ENCODE measurements at places on chromosomes 2 and 18.
A peak's percentile ranks its signal among the peaks of the same experiment; 100 is the strongest.

GRCh38 chr2:63424329-63425078 is 163.8 kb downstream of the WDPCP start:
- DNase-seq: peak; percentile 47

DNA sequence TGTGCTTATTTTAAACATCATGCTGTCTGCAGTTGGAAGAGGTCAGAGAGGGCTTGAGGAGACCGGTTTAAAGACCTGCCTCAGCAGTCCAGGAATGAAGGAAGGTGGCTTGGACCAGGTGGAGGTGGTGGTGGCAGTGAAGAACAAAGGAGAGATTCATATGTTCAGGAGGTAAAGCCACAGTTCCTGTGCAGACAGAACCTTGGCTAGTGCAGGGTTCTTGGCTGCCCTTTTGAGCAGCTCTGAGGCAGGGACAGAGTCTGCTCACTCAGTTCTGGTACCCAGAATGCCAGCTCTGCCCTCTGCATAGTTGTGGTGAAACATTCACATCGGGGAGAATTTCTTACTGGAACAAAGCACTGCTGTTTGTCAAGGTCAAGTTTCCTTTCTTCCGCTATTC is 669.7 kb upstream of the HS6ST1 start:
- DNase-seq: no peak

GRCh38 chr2:11621410-11621809 is 48.6 kb downstream of the NTSR2 start:
- no peak for DNase-seq

DNA sequence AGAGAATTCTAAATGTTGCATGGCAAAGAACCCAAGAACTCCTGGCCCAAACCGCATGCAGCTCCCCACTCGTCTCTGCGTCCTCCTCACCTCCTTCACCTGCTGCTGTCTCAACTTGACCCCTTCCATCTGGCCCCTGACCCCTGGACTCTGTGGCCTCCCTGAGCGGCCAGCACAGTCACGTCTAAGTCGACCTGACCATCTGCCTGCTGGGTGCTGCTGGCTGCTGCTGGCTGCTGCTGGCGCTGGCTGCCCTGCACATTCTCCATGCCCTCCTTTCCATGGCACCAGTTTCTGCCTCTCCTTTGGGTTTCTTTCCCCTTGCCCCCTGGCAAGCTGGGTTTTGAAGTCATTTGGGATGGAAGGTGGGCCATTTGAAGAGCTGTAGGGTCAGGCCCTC is 30.1 kb upstream of the ASB1 start:
- DNase-seq: no peak

- no peak for DNase-seq
Measured at GRCh38 chr2:45445037-45445436, 166.0 kb downstream of the SRBD1 start.

GRCh38 chr2:43748333-43748732 is 25.5 kb upstream of the DYNC2LI1 start:
- no peak for DNase-seq

DNA sequence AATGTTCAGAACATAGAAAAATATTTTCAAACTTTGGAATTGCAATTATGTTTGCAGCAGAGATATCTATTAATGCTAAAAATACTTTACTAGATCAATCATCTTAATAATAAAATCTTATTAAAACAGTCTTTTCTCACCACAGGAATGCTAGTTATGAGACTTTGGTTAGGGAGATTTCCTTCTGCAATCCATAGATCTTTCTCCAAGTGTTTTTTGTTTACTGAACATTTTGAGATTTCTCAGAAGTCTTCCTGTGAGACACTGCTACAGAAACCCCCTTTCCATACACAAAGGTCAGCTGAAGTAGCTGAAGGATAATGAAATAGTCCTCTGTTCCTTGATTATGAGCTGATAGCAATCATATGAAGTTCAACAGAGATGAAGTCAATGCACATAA is 59.4 kb upstream of the RAPH1 start:
- no peak for DNase-seq

DNA sequence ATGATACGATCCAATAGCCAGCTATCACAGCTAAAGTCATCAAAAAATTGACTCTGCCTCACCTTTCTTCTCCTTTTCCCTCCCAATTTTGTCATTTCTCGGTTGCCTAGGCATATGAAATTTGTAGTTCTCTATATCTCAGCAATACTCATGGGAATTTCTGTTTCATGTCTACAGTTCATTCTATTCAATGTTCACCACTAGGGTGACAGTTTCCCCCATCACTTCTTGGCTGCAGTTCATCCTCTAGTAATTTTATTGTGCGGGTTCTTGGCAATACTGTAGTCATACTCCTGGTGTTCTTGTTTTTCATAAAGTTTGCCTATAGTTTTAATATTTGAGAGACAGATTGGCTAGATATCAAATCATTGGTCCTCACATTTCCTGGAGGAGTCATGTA is 872.2 kb upstream of the ID2 start:
- no peak for DNase-seq

- DNase-seq: no peak
Measured at GRCh38 chr2:161915121-161915520, 158.9 kb downstream of the DPP4 start.

DNA sequence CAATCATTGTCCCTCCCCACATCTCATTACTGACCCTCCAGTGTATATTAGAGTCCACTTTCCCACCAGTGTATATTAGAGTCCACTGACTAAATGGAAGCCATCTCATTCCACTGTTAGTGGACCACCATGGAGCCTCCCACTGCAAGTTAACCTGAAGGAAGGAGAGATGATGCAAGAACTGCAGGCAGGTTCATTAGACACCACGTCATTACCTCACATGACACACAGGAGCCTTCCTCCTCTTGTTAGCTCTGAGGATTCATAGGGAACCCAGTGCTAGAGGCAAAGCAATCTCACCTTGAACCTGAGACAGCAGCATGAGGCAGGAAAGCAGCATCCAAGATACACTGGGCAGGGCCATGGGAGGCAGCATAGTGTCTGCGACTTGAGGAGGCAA is 523 bp downstream of the REG3A start:
- no peak for DNase-seq

DNA sequence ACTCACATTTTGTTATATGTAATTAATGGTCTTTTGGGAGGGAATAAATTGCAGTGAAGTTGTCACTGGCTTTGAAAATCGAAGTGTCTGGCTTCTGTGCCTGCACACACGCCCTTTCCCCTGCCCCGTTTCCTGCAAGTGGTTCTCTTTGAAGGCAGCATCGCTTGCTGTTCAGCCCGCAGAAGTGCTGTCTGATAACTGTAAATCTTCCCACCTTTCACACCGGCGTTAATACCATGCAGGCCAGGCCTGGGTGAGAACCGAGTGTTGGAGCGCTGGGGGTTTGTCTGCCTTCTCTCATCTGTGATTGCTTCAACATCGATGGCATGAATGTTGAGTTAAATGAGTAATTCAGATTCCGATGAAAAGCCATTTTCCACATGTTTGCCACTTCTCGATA is 37.9 kb upstream of the RPL31 start:
- no peak for DNase-seq

- DNase-seq: no peak
Measured at GRCh38 chr18:45163871-45164270, 451.4 kb upstream of the SLC14A2 start.

DNA sequence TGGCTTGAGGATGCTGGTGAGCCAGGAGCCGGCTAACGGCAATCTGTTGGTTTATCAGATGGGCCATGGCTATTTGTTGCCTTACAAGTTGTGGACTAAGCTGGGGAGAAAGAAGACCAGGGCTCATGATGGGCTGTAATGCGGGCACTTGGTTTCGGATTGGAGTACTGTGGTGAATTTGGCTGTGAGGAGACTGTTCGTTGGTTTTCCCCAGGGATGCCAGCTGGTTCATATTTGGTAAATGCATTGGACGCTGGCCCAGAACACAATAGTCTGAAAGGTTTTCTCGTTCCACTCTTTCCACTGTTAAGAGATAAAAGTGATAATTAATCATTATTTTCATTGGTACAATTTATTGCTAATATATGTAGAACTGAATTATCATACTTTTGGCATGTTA is 108.9 kb downstream of the SATB2 start:
- DNase-seq: no peak

GRCh38 chr2:57100436-57100835 is 916.6 kb downstream of the CCDC85A start:
- no peak for DNase-seq

DNA sequence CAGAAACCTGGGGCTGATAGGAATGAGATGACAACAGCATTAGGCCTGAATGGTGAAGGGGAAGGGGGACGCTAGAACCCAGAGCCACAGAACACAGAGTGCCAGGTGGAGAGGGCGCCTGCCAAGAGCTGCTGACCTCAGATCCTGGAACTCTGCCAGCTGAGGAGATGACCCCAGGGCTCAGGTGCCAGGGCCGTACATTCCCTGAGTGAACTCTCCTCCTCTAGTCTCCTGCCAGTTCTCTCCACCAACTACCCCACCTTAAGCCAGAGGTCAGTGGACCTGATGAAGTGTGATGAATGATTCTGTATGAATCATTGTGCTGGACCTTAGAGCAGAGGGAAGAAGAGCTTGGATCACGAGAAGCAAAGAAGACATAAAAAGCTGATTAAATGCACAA is 1582.2 kb upstream of the ACVR2A start:
- DNase-seq: no peak

DNA sequence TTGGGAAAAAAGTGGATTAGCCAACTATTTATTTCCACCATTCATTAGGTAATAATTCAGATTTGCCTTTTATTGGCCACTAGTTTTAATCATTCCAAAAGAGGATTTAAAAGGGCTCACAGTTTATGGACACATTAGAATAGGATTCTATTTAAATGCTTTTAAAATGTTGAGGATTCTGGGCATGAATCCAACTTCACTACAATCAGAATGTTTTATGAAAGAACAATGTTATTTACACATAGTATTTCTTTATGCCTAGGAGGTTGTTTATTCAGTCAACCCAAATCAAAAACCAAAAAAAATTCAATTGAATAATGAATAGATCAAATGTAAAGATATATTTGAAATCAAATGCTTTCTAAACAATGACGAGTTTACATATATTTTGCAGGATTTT is 232.2 kb downstream of the GULP1 start:
- DNase-seq: no peak

DNA sequence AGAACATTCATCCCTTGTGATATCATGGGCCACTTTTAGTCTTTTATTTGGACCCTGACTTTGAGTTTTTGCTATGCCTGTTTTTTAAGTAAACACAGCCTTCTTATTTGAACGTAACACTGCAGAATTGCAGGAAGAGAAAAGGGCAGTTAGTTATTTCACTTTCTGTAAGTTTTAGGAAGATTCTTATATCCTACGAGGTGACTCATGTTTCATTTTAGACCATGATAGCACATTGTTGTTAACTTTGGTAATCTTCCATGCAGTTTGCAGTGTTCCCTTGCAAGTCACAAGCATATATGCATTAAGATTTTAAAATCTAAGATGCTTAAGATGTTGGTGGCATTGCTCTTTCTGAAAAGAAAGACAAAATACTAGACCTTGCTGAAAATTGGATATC is 128.6 kb upstream of the EPC2 start:
- no peak for DNase-seq

GRCh38 chr2:217147818-217148217 is 288.0 kb upstream of the TNP1 start:
- no peak for DNase-seq

DNA sequence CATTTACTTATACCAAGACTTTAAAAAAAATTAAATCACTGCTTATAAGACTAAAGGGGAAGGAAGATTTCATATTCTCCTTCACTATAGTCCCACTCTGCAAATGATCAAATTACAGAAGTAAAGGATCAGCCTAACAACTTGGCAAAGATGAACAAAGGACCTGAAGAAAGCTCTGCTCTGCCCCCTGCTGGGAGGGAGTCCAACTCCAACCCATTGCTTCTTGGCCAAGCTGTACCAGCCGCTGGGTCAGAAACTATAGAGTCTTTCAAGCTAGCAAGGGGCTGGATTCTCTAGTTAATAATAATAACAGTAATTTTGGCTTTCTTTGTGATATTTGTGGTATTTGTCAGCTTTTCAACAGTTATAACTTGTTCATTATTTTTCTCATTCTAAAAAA is 927.0 kb upstream of the CRIM1 start:
- DNase-seq: no peak

- no peak for DNase-seq
Measured at GRCh38 chr2:223047260-223047761, 4.7 kb upstream of the KCNE4 start.

GRCh38 chr2:157056200-157056676 is 201.3 kb upstream of the GALNT5 start:
- DNase-seq: no peak

DNA sequence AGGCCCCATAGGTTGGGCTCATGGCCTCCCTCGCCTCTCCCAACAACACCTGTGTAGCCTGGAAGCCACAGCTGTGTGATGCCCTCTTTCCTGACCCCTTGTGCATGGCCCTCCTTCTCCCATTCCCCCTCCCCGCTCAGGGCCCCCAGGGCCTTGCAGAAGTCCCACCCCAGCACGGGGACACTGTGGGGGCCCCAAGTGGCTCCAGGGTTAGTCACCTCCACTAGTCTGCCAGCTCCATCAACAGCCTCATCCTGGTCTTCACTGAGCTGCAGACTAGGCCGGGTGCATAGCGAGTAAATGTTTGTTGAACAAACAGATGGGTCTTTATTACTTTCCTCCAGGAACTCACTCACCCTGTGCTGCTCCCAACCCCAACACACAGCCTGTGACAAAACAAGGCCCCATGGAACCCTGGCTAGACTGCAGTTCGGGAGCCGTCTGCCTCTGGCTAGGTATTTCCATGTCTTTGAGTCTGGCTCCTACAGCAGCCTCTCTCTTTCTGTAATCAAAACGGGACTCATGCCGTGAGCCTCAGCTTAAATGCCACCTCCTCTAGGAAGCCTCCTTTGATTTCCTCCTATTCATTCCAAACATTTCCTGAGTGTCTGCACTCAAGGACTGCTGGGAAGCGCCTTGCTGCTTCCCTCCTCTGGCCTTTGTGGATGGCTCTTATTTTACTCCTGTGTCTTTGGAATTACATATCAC is 109.9 kb upstream of the ID2 start:
- no peak for DNase-seq

- DNase-seq: no peak
Measured at GRCh38 chr18:22971038-22971437, 37.9 kb downstream of the RBBP8 start.

GRCh38 chr2:46123013-46123412 is 174.2 kb upstream of the EPAS1 start:
- no peak for DNase-seq

DNA sequence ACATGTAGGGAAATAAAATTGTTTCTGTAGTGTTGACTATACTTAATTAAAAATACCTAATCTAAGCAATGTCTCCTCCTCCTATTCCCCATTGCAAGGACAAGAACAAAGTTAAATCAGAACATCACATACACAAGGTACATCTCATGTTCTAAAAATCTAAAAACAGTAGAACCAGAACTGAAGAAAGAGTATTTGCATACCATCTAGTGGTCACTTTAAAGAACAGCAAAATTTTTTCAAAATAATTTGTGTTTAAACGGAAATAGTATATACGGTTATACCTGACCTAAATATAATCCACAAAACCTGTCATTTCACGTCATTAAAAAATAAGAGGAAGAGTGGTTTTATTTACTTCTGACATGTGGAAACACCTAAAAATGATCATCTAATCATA is 294.3 kb upstream of the KCNH7 start:
- no peak for DNase-seq

GRCh38 chr2:179843541-179843940 is 17.9 kb downstream of the ZNF385B start:
- DNase-seq: no peak

GRCh38 chr2:189350540-189351209 is 90.6 kb upstream of the WDR75 start:
- DNase-seq: no peak

Data from CD4-positive, alpha-beta T cell treated with Interleukin-17A for 1 hour (primary cell).